ENCODE measurements at places on chromosomes 1 and 21. TPM values are rescaled to one million over a fixed set of nuclear protein-coding genes. Genes with fewer than 3 reads are reported as not detected.

NHLH1 gene
- 0.68 TPM for total RNA-seq

DIRAS3 gene
- total RNA-seq, result not detected

LHX8 gene
- not detected for total RNA-seq

MTFR1L gene
- 30.7 TPM for total RNA-seq

FMN2 gene
- total RNA-seq, result not detected

SEC16B gene
- not detected for total RNA-seq

ERVH48-1 gene
- 0.39 TPM for total RNA-seq

SPRR2F gene
- total RNA-seq, result not detected

OR2T34 gene
- total RNA-seq, result not detected

SPRR2E gene
- total RNA-seq, result not detected

LRRC7 gene
- total RNA-seq, result 0.16 TPM

PRELP gene
- total RNA-seq, result not detected

PTPN7 gene
- total RNA-seq, result 303 TPM

ZBTB8A gene
- total RNA-seq, result 0.64 TPM

ERICH3 gene
- total RNA-seq, result not detected

AK4 gene
- 44.0 TPM for total RNA-seq

PTPRC gene
- total RNA-seq, result 552 TPM

UTS2 gene
- total RNA-seq, result not detected

WLS gene
- total RNA-seq, result not detected

SPATA45 gene
- total RNA-seq, result not detected

RNASEL gene
- 5.1 TPM for total RNA-seq

ADORA3 gene
- total RNA-seq, result 0.57 TPM

NKAIN1 gene
- total RNA-seq, result not detected

FAM72C gene
- 17.5 TPM for total RNA-seq

DNALI1 gene
- total RNA-seq, result 0.09 TPM

MARK1 gene
- not detected for total RNA-seq

TRIM17 gene
- total RNA-seq, result 2.5 TPM

SLC1A7 gene
- total RNA-seq, result not detected

C1orf115 gene
- total RNA-seq, result 0.34 TPM

KCNJ9 gene
- total RNA-seq, result not detected

CTSE gene
- total RNA-seq, result not detected

CLDN17 gene
- total RNA-seq, result not detected

AIM2 gene
- 12.1 TPM for total RNA-seq

SPRR1A gene
- total RNA-seq, result not detected

LAPTM5 gene
- 371 TPM for total RNA-seq

ARF1 gene
- 352 TPM for total RNA-seq

ARHGEF16 gene
- not detected for total RNA-seq

DOP1B gene
- total RNA-seq, result 22.9 TPM

CYP4A22 gene
- total RNA-seq, result not detected

FLG2 gene
- not detected for total RNA-seq

CD48 gene
- total RNA-seq, result 204 TPM

CYP4A11 gene
- total RNA-seq, result not detected

FCRL3 gene
- total RNA-seq, result 0.23 TPM

OR2T29 gene
- total RNA-seq, result not detected

CCNL2 gene
- 111 TPM for total RNA-seq

CELA2B gene
- total RNA-seq, result not detected

GPR157 gene
- total RNA-seq, result 4.3 TPM

CITED4 gene
- 8.5 TPM for total RNA-seq

SPATA17 gene
- not detected for total RNA-seq

PTPRF gene
- total RNA-seq, result 2.6 TPM

TMEM61 gene
- total RNA-seq, result not detected
